ENCODE measurements at places on chromosomes 3 and 15.

GRCh38 chr3:183028416-183028815, 48.1 kb upstream of the DCUN1D1 start:
- DNase-seq, result no peak

GRCh38 chr3:100988080-100988479, 5.1 kb downstream of the ABI3BP start:
- no peak for DNase-seq

DNA sequence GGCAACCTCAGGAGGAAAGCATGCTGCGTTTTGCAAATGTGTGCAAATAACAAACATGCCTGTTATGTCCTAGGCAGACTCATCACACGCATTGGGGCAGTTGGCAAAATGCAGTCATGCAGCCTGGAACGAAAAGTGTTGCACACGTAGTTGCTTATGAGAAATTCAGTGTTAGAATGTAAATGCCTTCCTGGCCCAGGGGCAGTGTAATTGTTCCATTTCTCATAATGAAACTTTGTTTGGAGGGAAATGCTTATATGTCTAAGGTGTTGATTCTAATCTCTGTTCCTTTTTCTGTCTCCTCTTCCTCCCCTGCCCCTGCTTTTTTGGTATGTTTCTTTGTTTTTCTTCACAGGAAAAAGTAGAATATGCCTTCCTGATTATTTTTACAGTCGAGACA, 156.0 kb downstream of the CACNA1D start:
- no peak for DNase-seq

GRCh38 chr3:41320953-41321641, 121.8 kb downstream of the CTNNB1 start:
- DNase-seq, result no peak

GRCh38 chr3:44995142-44995770, 19.2 kb downstream of the EXOSC7 start:
- no peak for DNase-seq

- no peak for DNase-seq
These were observed 20.7 kb upstream of the PPP2R3A start for GRCh38 chr3:135944831-135945230.

DNA sequence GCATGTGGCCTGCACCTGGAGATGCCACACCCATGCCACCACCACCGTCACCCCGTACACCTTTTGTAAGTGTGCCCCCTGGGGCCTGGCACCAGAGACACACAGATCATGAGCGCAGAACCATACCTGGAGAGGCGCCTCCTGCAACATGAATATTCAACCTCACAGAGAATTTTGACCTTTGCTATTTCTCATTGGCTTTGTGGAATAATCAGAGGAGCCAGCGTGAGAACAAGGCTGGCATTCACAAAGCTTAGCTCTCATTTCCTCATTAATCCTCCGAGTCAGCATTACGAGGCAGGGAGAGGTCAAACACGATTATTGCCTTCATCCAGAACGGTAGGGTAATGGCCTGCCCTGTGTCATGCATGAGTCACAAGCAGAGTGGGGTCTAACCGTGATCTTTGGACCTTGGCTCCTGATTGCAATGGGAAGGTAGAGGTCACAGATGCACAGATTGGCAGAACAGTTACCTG, 73.0 kb upstream of the POMGNT2 start:
- DNase-seq, result no peak

DNA sequence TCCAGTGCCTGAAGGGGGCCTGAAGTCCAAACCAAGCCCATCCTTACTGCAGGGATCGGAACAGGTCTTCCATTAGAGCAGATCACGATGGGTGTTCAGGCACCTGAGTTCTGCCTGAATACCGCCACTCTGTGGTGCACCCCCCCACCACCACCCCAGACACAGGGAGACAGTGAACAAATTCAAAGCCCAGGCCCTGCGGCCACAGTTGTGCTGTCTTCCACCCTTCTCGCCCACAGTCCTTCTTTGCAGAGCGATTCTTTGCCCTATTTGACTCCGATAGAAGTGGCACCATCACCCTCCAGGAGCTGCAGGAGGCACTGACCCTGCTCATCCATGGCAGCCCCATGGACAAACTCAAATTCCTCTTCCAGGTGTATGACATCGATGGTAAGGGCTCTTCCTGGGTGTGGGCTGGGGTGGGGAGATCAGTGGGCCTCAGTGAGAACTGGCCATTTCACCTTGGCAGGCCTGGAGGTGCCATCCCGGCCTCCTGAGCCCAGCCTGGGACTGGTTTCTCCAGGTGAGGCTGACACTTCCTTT, 13.6 kb downstream of the NOX5 start:
- no peak for DNase-seq

GRCh38 chr3:183122257-183122932, 23.1 kb upstream of the MCCC1 start:
- no peak for DNase-seq

DNA sequence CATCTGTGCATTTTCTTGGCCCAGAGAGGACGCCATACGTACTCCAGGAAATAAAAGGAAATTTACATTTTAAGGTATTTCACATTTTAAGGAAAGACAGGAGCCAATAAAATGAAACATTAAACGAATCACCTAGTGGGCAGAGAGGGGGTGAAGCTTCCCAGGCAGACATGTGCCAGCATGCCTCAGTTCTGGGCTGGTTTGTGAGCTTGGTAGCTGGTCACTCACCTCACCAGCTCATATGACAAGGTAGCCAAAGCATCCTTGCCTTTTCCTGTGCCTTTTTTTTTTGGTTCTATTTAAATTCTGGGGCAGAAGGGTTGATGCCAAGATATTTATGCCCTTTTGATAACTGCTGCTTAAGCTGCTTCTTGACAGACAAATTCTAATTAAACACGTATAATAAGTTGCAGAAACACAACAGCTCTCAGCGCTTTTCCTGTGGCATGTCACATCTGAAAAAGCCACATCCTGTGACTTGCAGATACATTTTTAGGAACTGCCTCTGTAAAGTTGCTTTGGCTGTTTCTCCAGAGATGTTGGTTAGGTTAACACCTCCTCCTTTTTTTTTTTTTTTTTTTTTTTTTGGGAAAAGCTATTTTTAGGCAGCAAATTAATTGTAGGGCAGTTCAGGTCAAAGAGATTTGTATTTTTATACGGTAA, 218.6 kb downstream of the PDCD6IP start:
- no peak for DNase-seq

- no peak for DNase-seq
These were observed 452.1 kb upstream of the PPP2R3A start for GRCh38 chr3:135513106-135514059.

- no peak for DNase-seq
These were observed 34.3 kb downstream of the ASTE1 start for GRCh38 chr3:130992344-130992743.

DNA sequence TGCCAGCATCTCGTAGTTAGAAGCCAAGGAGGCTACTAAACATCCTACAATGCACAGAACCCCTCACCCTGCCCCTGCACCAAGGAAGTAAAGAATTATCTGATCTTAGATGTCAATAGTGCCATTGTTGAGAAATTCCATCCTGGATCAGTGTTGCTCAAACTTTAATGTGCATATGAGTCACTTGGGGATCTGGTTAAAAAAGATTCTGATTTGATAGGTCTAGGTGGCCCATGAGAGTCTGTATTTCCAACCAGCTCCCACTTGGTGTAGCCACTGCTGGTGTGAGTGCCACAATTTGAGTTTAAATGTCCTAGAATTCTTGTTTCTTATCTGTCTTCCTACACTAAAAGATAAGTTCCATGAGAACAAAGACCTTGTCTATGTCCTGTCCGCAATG, 43.7 kb downstream of the TMEM45A start:
- no peak for DNase-seq

DNA sequence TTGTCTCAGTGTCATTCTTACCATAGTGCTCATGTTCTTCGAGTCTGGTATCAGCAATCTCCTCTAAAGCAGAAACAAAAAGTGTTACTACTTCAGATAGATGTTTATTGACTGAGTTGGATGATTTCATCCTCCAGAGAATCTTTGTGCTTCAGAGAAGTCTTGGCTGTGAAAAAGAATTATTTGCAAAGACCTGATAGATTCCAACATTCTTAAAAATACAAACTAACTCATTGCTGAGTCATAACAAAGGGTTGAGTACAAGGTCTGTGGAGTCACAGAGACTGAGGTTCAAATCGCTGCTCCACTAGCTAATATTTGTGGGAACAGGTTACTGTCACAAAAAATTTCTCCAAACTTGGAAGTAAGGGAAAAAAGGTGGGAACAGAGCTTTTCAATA, 9.0 kb upstream of the STRIT1 start:
- no peak for DNase-seq

- no peak for DNase-seq
These were observed 452.1 kb upstream of the THBS1 start for GRCh38 chr15:39128746-39129145.

GRCh38 chr15:89652131-89652530, 3.1 kb downstream of the KIF7 start:
- no peak for DNase-seq

GRCh38 chr15:91863621-91864255, 10.2 kb downstream of the SLCO3A1 start:
- DNase-seq, result no peak

GRCh38 chr3:126706631-126707030, 2.6 kb downstream of the CHCHD6 start:
- no peak for DNase-seq

DNA sequence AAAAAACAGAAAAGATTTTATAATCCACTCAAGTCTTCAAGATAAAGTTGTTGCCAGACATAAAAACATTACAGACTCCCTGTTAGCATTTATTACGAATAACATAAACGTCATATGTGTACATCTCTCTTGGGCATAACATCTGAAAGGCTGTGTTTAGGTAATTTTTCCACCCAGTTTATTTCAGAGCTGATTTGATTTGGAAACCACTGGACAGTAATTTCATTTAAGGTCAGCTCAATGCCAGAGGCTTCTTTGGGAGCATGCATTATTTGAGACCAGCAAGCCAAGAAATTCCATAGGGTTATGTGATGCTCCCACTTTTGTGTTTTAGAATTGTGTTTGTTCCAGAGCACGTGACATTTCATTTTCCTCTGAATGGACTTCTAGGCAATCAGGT, 196.0 kb downstream of the AKAP13 start:
- no peak for DNase-seq

- no peak for DNase-seq
These were observed at the start of gene SHC4 for GRCh38 chr15:48963524-48964113. TSS of gene SHC4 (minus strand) at chr15:48963919. CDS start at chr15:48963015, 904 bp downstream.

DNA sequence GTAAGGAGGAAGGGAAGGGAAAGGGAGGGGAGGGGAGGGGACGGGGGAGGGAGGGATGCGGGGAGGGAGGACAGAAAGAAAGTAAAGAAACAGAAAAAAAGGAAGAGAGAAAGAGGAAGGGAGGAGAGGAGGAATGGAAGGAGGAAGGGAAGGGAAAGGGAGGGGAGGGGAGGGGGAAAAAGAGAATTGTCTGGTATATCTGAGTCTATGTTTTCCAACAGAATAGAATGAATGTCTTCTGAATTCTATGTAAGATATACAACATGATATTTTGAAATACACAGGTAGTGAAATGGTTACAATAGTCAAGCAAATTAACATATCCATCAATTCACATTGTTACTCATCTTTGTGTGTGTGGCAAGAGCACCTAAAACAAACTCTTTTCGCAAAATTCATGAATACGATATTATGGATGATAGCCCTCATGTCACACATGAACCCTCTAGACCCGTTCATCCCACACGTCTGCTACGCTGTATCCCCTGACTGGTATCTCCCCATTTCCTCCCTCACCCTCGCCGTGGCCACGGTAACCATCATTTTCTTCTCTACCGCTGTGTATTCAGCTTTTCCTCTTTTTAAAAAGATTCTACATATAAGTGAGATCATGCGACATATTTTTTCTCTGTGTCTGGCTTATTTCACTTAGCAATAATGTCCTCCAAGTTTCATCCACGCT, 168.9 kb downstream of the XXYLT1 start:
- DNase-seq, result no peak

- DNase-seq, result no peak
These were observed 30.9 kb downstream of the PTH1R start for GRCh38 chr3:46908294-46908985.

DNA sequence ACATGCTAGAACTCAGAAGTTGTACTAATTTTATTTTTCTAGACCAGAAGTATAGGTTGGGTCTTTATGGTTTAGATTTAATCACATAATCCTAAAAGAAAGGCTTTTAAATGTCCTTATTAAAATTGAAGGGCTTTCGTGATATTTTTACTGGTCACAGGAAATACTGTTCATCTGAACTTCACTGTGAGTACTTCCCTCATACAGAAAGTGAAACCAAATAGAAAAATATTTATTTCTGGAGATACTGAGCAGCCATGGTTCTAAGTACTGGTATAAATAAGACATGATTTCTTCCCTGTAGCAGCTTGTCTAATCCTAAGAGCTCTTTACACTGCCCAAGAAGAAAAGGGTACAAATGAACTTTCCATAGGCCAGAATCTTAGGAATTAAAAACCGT, 2.0 kb downstream of the SNRK start:
- DNase-seq, result no peak

DNA sequence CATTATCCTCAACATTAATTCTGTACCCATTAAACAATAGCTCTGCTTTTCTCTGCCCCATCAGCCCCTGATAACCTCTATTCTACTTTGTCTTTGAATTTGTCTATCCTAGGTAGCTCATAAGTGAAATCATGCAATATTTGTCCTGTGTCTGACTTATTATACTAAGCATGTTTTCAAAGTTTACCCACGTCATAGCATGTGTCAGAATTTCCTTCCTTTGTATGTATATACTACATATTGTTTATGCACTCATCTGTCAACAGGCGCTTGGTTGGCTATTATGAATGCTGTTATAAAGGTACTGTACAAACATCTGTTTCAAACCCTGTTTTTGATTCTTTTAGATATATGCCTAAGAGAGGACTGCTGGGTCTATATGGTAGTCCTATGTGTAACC, 18.2 kb downstream of the CSNK1G1 start:
- no peak for DNase-seq

DNA sequence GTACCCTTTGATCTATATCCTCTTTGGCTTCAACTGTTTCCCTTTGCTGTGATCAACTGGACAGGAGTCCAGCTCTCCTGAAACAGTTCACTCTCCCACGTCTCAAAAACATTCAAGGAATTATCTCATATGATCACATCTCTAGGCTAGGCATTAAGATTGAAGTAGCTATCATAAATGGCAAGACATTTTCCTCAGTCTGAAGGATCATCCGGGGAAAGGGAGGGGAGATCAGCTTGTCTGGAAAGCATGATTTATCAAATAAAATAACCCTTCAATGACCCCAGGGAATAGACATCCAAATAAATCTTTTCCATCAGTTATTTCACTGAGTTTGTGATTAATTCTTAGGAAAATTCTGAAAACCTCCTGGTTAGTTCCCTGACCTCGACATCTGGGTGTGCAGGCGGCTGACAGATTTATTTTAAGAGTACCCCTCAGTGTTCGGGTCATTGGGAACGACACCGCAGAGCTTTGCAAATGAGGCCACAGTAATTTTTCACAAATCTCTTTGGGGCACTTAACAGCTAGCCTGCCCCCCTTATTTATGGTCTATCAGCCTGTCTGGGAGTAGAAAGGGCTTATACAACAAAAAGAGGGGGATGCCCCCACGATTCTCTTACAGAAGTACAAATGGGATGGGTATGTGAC, 65.8 kb downstream of the NSMCE3 start:
- DNase-seq, result no peak

DNA sequence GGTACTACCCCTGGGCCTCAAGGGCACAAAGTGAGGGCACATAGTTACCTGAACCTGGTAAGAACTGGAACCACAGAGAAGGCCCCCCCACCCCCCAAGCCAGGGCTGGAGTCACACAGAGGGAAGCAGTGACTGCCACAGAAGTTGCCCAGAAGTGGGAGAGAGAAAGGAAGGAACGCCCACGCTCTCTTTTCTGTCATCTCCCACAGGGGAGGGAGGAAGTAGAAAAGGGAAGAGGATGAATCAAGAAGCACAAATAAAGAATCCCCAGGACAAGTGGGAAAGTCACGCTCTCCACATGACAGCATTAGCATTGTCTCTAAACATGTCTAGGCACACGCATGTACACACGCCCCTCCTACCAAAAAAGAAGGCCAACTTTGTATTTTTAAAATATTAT, 114.7 kb upstream of the FRMD4B start:
- DNase-seq, result no peak
